ENCODE measurements at places on chromosomes 1 and 21.

GRCh38 chr1:171038284-171038683, 52.4 kb upstream of the FMO3 start:
- no peak for DNase-seq

- no peak for DNase-seq
These were observed 151.5 kb upstream of the BACE2 start for GRCh38 chr21:41016472-41016871.

DNA sequence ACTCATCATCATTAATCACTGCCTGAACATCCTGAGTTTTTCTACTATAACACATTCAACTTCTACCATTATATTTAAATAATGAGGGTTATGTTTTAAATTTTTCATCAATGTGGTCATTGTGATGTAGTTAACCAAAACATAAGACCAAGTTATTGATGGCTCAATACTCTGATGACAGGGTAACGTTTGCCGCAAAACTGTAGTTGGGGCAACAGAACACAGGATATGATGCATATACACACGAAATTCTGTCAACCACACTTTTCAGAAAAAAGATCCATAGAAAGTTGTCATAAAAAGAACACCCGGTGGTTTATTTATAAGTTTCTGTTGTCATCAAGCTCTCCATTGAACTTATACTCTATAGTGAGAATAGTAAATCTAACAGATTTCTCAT, 121.7 kb upstream of the COL11A1 start:
- DNase-seq, result no peak

- DNase-seq, result no peak
These were observed 37.5 kb downstream of the GPR88 start for GRCh38 chr1:100575406-100575805.

DNA sequence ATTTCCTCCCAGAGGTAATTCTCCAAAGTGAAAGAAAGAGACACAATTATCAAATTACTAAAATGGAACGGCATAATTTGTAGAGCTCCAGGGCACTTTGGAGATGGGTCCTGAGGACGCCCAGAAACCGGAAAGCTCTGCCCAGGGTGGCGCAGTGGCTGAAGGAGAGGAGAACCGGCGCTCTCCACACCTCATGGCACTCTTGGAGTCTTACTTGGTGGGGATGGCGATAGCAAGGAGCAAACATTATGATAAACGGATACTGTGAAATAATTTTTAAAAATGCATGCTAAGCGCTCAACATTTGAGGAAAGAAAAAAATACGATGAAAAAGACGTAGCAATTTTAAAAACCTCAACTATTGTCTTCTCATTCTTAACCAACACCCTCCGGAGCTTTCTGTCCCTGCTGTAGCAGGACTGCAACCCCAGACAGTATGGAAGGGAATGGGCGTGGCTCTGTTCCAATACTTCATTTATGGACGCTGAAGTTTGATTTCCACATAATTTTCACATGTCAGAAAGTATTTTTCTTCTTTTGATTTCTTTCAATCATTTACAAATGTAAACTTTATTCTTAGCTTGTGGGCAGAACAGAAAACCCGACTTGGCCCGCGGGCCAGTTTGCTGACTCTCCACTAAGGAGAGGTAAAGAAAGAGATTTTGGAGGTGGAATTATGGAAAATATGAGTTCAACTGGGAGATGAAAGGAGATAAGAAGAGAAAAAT, 1.1 kb downstream of the S100A11 start:
- DNase-seq, result no peak

- no peak for DNase-seq
These were observed 6.4 kb upstream of the RPE65 start for GRCh38 chr1:68456202-68456601.

GRCh38 chr1:192998536-192998935, 60.6 kb downstream of the UCHL5 start:
- DNase-seq, result no peak

DNA sequence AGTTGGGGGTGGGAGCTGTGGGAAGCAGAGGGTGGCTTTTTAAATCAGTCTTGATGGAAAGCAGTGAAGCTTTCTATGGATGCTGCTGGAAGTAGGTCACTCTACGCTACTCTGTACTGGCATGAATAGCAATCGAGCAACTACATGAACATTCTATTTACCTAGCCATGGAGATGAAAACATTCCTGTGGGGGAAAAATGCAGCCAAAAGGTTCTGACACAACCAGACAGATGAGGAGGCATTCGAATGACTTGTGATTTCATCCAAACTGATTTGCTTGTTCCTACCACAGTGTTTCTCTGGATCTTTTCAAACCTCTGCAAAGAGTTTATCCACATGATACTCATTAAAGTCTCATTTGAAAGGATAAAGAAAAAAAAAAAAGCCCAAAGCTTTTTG, 95.0 kb downstream of the ASTN1 start:
- no peak for DNase-seq

GRCh38 chr1:74486036-74486435, 26.4 kb downstream of the LRRC53 start:
- DNase-seq, result no peak

GRCh38 chr1:238954865-238955264, 431.5 kb upstream of the CHRM3 start:
- no peak for DNase-seq

DNA sequence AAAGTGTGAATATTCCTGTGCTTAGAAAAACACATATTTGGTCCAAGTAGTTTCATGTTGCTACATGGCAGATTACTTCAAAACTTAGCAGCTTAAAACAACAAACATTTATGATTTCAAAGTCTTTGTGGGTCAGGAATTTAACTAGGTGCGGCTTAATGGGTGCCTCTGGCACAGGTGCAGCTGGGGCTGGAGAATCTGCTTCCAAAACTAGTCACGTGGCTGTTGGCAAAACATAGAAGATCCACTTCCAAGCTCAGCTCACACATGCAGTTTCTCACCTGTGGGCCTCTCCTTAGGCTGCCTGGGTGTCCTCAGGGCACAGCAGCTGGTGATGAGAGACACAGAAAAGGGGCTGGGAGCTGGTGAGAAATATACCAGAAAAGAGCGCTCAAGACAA, 263.4 kb downstream of the TTLL7 start:
- no peak for DNase-seq

GRCh38 chr1:16281765-16282164, 44.8 kb upstream of the CPLANE2 start:
- no peak for DNase-seq

GRCh38 chr1:18103788-18104421, 3.7 kb upstream of the IGSF21 start:
- no peak for DNase-seq

- DNase-seq, result no peak
These were observed 41.4 kb upstream of the PLA2G2C start for GRCh38 chr1:20227704-20228103.

- no peak for DNase-seq
These were observed 54.0 kb upstream of the TMEM51 start for GRCh38 chr1:15099441-15100120.

GRCh38 chr1:114208106-114208505, 54.4 kb upstream of the SYT6 start:
- DNase-seq, result no peak

- no peak for DNase-seq
These were observed 131.7 kb downstream of the RABGAP1L start for GRCh38 chr1:174291059-174291458.

DNA sequence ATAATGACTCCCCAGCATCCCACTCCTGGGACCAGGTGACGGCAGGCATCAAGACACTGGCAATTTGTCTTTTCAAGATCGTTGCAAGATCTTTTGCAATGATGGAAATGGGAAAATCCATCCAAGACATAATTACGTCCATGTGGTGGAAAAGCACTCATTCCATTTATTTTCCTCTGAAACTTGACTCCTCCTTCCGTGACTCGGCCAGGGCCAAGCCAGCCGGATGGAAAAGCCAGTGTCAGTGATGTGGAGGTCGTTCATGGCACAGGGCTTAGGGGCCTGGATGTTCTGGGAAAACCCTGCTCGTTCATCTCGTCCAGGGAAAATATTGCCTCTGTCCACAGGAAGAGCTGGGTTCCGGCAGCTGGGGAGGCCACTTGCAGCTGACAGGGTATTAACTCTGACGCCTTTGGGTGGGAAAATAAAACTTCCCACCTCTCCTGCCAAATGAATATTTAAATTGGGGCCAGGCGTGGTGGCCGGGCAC, 46.2 kb downstream of the C1orf198 start:
- DNase-seq, result no peak

DNA sequence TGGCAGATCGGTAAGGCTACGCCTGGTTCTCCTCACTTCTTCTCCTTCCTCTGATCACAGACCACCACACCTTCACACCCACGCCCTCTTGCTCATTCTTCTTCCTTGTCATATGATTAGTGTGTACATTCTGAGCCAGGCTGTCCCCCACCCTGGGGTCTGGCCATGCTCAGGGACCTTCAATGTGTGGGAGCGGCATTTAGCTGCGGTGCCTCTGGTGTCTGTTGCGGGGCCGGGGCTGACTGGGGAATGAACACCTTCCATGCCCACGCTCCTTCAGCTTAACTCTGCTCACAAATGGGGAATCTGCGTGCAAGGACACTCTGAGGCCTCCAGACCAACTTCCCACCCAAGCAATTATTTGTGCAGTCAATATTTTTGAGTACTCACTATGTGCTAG, 29.4 kb downstream of the QSOX1 start:
- no peak for DNase-seq

DNA sequence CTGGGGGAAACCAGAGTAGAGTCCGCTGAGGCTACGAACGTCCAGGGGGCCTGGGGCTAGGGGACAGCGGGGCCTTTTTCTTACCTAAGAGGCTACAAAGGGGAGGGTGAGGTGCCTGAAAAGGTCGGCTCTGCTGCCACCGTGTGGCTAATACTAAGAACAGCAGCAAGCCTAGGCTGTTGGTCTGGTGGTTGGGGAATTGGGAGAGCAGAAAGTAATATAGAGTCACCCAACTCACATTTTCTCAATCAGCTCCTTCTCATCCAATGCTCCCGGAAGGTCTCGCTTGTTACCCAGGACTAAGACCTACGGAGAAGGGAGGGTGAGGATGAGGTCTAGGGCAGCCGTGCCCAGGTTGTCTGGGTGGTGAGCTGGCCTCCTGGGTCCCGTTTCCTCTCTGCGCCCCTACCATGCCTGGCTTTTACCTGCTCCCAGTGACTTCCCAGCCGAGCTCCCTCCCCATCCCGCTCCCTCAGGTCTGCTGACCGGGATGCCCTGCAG, 9.3 kb downstream of the ARL8A start:
- peak; percentile 68 for DNase-seq

- DNase-seq, result no peak
These were observed 198.1 kb upstream of the KIAA0040 start for GRCh38 chr1:175390522-175391254.

DNA sequence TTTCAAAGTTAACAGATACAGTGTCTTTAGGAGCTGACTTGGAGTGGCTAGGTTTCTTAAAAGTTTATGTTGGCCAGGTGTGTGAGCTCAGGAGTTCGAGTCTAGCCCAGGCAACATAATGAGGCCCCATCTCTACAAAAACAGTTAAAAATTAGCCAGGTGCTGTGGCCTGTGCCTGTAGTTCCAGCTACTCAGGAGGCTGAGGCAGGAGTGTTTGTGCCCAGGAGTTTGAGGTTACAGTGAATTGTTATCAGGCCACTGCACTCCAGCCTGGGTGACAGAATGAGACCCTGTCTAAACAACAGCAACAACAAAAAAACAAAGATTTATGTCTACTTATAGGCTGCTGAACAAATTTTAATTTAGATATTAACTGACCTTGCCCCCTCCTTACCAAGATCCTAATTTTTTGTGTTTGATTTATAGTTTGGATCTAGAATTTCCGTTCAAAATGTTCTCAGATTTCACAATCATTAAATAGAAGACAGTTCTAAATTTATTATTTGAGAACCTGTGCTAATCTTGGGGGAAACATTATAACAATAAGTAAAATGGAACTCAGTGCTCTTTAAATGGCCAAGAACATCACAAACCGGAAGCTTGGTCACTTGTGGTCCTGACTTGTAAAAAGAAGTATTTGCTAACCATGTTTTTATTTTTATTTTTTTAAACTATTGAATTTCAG, 67.8 kb downstream of the POU2F1 start:
- no peak for DNase-seq

GRCh38 chr1:89962024-89962741, 32.7 kb upstream of the ZNF326 start:
- no peak for DNase-seq

- DNase-seq, result no peak
These were observed 255.0 kb downstream of the FAF1 start for GRCh38 chr1:50705041-50705440.

- no peak for DNase-seq
These were observed 61.4 kb upstream of the TNFSF18 start for GRCh38 chr1:173112129-173112528.

- no peak for DNase-seq
These were observed 68.0 kb downstream of the FAAP20 start for GRCh38 chr1:2126331-2127186.

GRCh38 chr1:119139857-119140176, 636 bp downstream of the WARS2 start:
- DNase-seq, result no peak
